ENCODE measurements at places on chromosomes 6 and 20.

GRCh38 chr6:11198663-11199603 lies 33.5 kb downstream of the NEDD9 start:
- no peak for DNase-seq

- no peak for DNase-seq
Measured at GRCh38 chr6:36353411-36353915, 16.8 kb upstream of the BNIP5 start.

DNA sequence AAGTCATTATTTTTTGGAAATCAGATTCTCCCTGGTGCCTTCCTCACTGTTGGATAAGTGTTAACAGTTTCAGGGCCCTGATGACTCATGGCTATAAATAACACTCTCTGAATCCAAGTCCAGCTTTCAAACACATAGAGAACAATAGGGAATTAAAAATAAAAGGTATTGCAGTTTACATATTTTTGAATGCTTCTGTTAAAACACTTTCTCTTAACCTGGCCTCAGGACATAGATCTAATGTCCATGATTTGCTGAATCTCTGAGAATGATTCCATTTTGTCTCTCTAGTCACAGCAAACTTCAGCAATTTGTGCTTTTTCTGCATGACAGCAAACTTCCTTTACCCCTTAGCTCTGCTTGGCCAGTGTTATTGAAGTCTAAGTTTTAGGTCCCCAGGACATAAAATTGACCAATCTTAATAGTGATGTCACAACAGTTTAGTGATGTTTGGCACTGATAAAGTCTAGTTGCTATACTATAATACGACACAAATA lies 1192.4 kb upstream of the CITED2 start:
- DNase-seq, result peak; percentile 10

GRCh38 chr6:65943051-65943450 lies 236.0 kb upstream of the EYS start:
- no peak for DNase-seq

DNA sequence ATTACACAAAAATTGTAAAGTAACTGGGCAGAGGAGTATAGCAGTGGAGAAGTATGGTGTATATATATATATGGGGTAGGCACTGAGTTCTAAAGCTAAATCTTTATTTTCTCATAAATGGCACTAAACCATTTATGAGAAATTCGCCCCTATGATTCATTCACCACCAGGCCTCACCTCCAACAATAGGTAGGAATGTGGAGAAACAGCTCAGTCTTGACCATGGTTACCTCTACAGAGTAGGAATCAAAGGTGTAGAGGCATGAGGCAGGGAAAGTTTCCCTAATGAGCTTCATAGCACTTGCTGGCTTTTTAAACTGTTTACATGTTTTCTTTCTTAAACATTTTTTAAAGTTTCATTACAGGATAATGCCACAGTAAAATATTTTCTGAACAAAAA lies 36.9 kb upstream of the SUMO4 start:
- DNase-seq, result no peak

- no peak for DNase-seq
Measured at GRCh38 chr6:65399355-65400084, 307.5 kb downstream of the EYS start.

DNA sequence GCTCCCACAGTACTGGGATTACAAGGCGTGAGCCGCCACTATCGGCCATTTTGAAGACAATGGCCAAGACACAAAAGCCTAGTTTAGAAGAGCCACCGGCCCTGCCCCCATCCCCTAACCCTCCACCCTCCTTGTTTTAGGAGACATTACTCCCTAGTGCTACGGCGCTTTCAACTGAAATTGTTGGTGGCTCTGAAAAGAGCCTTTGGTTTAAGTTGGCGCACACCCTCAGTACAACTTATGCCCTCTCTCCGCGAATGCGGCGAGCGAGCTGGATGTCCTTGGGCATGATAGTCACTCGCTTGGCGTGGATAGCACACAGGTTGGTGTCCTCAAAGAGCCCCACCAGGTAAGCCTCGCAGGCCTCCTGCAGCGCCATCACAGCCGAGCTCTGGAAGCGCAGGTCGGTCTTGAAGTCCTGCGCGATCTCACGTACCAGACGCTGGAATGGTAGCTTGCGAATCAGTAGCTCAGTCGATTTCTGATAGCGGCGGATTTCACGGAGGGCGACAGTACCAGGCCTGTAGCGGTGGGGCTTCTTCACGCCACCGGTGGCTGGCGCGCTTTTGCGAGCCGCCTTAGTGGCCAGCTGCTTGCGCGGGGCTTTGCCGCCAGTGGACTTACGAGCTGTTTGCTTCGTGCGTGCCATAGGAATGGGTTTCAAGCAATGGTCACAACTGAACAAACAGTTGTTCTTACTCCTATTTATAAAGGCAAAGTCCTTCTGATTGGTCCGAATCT lies 114.9 kb upstream of the BTN3A2 start:
- peak; percentile 91 for DNase-seq

DNA sequence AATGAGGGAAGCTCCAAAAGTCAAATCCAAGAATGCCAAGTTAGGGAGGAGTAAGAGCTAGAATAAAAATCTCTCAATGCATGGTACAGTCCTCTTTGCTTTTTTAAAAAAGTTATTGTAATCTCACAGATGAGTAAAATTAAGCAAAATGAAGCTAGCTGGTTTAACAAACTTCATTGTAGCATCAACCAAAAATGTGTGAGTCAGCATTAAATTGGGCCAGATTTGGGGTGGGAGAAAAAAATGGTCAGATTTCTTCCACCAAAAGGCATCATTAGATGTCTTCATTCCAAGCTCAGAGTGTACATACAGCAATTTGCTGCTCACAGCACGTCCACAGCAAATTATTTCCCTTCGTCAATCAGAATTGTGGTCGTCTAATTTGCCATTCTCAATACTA lies 441.5 kb upstream of the FLRT3 start:
- DNase-seq, result no peak

DNA sequence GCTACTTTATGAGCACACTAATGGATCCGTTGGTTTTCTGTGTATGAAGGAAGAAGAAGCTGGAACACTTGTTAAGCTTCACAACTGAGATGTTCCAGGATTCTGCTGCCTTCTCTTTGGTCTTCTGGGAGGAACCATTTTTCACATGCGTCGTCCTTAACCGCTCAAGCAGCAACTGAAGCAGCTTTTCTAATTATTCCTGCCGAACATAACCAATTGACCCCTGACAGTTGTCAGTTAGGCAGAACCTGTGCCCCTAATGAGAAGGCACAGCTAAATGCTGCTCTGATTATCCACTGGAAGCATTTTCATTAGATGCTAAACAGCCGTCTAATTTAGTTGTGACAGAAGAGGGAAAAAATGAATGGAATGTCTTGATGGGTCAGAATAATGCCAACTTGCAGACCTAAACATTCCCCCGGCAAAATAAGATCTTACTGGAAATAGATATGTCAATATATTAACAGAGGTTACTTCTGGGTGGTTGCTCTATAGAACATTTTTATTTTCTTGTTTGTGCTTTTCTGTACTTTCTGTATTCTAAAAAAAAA lies 85.0 kb upstream of the SMLR1 start:
- DNase-seq, result no peak

DNA sequence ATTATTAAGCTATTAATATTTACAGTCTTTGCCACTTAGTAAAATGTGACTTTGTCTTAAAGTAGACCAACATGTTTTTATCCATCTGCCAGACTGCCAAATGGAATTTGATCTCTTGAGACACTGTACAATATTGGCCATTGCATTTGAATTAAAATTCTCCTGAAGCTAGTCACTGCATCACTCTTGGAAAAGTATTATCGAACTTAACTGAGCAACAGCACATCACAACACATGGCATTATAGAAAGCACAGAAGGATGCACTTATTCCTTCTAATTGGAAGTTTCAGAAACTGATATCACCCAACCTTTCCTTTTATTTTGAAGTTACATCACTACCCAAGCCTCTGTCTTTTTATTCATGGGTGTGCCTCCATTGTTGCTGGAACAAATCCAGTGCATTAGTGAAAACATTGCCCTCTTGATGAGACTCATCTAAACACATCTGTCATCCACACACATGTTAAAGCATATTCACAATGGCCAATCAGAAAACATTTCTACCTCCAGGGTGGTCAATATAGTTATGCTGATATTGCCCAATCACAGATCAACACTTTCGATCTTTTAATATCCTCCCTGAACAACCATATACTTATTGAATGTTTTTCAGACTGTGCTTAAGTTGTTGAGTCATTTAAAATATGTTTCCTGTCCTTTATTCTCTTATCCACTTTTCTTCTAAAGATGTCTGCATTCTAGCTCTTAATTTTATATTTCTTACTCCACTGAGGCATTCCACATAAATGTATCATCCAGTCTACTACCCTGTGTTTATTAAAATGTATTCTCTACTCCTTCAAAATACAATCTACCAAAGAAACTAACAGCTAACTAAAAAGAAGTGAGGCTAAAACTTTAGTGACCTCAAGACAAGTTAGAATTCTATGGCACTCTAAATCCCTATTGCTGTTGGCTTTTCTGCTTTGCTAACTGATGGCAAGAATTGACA lies 535.0 kb downstream of the RFPL4B start:
- DNase-seq, result peak; percentile 58

DNA sequence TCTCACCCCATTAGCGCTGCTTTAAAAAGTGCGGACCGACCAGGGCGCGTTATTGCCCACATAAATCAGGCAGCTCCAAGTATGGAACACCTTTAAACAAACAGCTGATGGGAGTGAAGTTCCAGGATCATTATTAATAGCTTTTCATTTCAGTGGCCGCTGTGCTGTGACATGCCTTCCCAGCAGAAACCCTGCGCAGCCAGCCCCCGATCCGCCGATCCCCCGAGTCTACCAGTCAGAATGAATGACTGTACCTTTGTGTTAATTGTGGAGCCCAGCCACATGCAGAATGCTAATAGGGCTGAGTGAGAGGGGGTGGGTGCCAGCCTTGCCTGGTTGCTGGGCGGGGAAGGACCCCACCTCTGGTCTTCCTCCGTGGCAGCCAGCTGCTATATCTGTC lies 21.9 kb downstream of the CDH22 start:
- DNase-seq, result no peak

DNA sequence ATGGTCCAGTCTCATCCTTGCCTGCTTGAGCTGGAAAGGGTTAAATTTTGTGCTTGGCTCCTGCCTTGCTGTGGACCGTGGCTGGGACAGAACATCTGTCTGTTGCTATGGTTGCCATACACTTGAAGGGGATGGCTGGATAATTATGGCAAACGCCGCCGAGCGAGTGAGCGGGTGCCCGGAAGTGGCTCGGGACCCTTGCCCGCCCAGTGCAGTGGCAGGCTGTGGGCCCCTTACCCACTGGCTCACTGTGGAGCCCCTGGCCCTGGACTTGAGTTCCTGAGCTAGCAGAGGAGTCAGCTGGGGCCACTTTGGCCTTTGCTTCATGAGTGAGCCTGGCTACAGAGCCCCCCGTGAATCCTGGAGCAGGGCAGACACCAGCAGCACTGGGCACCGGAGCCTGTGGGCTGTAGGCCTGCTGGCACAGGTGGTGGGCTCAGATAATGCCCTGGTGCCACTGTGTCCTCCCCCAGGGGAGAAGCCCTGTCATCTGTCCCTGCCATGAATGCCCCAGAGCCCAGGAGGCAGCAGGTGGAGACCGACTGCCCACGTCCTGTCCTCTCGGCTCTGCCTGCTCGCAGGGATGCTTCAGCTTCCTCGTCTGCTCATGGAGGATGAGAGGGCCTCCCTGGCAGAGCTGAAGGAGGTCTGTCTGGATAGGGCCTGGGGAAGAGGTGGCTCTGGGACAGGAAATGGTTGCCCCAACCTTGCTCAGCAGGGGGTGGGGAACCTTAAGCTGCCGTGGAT lies 25.5 kb upstream of the NOL4L start:
- no peak for DNase-seq

- DNase-seq, result no peak
Measured at GRCh38 chr6:11356404-11357155, 124.1 kb upstream of the NEDD9 start.

DNA sequence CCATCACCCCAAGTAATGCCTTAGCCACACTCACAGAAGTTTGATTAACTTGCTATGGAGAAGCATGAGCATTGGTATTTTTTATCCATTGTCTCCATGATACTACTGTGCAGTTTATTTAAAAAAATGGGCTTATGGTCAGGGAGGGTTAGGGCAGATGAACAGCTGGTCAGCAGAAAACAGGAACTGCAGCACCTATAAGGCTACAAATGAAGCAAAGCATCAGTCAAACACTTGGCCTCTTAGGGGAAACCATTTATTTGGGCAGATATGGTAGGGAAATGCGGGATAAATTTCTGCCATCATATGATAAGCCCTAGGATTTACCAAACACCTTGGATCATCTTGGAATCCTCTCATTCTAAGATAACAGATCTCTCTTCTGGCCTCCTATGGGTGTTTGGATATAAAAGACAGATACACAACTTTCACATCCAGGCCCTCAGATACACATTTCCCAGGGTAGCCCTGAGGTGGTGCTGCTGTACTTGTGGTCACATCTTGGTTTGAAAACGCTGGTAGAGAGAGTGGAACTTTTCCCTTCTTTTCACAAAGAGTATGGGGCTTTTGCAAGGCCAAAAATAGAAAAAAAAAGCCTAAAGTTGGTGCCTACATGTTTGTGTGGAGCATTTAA lies 42.8 kb upstream of the AHI1 start:
- no peak for DNase-seq

GRCh38 chr6:33702345-33702977 lies 9.0 kb downstream of the UQCC2 start:
- peak; percentile 12 for DNase-seq

- DNase-seq, result peak; percentile 95
Measured at GRCh38 chr20:35992713-35993335, 24.4 kb downstream of the CNBD2 start.

DNA sequence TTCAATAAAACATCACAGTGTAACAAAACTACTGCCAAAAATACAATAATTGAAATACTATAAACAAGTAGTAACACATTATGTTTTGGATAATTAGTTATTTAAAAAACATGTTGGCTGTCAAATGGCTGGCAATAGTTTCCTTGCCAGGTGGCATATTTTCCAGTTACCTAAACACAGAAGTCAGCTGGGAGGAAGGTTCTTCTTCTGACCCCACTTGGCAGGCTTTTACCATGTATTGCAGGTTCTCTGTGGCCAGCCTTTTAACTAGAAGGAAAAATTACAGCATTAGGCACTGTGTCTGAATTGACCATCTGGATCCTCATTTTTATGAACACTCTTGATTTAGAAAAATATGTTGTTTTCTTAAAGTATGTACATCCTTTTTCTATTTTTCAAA lies 131.4 kb downstream of the MMS22L start:
- DNase-seq, result peak; percentile 44

GRCh38 chr6:128252341-128253176 lies 267.8 kb downstream of the PTPRK start:
- DNase-seq, result no peak

DNA sequence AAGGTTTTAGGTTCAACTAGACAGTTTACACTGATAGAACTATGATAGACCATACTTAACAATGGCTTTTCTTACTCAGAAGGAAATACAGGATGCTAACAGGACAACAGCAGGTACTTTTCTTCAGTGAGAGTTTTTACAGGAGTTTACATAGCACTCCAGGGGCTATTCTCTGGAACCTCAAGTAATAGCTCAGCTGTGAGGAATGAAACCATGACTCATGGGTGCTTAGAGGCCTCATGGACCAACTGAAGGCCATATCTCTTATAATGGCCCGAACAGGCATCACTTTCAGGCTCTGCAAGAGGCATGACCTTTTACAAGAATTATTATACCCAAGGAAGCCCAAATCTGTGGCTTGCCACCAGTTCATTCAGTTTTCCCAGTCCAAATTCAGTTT lies 31.8 kb downstream of the TREML1 start:
- no peak for DNase-seq

Measured in NCI-H2171 treated with DMSO at 0.1 percent for 48 hours (cell line).